ENCODE measurements at places on chromosomes 11 and 22.
A peak's percentile ranks its signal among the peaks of the same experiment; 100 is the strongest.

DNA sequence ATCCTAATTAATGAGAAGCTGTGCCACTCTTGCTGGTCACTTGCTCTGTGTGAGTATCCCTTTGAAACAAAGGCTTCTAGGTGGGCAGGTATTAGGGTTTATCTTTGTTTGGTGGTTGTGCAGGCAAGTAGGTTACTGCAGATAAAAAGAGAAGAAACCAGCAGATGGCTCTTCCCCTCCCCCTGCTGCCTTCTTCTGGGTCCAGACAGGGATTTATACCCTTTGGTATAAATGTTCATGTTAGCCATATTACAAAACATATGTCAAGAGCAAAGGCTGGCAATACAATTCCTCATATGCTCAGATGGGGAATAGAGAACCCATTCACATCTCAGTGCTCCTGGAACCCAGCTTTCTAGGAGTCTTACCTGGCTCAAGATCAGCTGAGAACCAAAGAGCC, 109.9 kb downstream of the NAV2 start:
- DNase-seq: no peak

- DNase-seq: no peak
These were observed 5.0 kb upstream of the ANO3 start for GRCh38 chr11:26326793-26327400.

DNA sequence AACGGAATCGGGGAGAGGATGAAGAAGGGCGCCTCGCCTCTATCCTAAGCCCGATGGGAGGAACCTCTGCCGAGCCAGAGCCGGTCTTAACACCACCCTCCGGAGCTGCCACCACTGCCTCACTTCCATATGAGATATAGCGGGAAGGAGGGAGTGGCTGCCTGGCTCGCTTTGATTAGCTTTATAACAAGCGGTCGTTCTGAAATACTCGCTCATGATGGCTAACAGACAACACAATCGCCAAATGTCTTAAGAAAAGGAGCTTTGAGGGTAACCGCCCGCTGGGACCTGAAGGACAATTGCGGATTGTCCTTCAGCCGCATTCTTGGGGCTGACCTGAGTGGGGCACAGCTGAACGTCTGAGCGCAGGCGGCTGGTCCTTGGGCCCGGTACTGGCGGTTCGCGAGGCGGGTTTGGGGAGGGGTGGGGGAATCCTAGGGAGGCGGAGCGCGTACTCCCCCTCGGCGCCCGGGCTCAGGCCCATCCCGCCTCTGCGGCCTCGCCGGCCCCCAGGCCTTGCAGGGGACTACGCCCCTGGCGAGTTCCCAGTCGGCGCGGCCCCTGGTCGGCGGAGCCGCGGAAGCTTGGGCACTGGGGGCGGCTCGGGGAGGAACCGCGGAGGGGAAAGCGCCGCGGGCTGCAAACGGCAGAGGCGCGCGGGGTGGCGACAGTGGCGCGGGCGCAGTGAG, at the start of gene PLAAT5:
TSS of gene PLAAT5 (minus strand) at position 617 of the 689 bp plus-strand sequence. CDS start at position 484, 133 bp downstream.
- peak; percentile 76 for DNase-seq

- DNase-seq: no peak
These were observed 38.8 kb upstream of the CHRNA10 start for GRCh38 chr11:3709977-3710376.

DNA sequence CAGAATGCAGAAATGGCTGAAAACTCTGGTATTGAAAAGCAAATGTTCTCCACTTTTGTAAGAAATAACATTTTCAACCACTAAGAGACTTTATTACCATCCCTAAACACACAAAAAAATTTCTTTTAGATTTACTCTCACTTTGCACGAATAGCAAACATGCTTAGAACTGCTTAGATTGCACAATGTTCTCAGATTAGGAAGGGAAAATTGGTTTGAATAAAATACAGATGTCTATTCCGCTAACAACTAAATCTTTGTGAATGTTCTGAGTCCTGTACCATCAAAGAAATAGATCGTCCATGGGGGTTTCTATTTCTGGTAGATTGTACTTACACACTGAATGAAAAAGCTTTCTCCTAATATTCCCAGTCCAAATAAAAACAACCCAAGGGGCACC, 40.1 kb downstream of the BDNF start:
- DNase-seq: no peak

DNA sequence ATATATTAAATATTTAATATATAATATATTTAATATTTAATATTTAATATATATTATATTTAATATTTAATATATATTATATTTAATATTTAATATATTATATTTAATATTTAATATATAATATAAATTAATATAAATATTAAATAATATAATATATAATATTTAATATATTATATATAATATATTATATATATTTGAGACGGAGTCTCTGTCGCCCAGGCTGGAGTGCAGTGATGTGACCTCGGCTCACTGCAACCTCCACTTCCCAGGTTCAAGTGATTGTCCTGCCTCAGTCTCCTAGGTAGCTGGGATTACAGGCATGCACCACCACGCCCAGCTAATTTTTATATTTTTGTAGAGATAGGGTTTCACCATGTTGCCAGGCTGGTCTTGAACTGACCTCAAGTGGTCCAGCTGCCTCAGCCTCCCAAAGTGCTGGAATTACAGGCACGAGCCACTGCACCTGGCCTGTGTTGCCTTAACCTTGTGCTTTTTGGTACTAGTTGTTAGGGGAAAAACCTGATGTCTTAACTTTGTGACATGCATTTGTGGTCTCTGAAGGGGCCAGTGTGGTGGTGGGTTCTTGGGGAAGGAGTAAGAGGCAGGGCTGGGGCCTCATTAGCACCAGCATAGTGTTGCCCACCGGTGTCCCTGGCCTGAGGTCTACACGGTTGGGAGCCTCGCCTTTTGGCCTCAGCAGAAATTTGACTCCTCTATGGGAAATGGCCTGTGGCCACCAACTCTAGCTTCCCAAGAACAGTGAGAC, 16.6 kb downstream of the SEC14L3 start:
- DNase-seq: no peak

Data from sigmoid colon (tissue), 7 donors.